Stimulated activated CD4-positive, alpha-beta T cell treated with anti-CD3 and anti-CD28 coated beads, Interleukin-2, amount 100 ng/mL, for 24 hours (primary cell): ENCODE measurements at places on chromosomes 7 and 10.

GRCh38 chr7:44595934-44596635 lies 10.3 kb upstream of the OGDH start:
- no peak for DNase-seq

DNA sequence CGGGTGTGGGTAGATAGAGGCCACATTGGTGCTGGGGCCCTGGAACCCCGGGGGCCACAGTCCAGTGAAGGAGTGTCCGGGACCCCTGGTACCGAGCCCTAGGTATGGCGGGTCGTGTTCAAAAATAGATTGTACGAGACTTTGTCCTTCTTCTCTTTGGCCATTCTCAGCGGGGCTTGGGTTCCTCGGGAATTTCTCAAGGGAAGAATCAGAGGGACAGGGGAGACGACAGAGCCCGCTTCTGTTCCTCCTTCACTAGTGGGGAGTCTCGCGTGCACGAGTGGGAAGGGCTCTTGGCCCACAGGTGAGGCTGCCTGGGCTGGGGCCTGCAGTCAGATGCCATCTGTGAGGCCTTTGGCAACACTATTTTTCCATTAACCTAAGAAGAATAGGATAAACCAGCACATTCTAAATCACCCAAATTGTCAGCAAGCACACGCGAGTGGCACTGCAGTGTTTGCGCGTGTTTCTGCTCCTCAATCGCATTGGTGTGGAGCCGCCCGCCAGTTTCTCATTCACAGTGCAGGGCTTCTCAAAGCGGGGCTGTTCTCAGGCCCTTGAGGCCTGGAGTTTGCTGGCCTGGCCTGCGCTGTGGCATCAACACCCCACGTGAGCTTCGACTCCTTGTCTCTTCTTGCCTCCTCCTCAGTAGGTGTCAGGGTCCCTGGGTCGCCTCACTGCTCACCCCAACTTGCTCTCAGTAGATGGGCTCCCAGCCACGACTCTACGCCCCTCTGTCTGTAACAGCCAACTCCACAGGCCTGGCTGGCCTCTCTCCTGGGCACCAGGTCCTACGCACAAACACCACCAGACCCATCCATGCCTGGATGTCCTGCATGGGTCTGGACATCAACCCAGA lies 187.6 kb upstream of the SHH start:
- DNase-seq: no peak

DNA sequence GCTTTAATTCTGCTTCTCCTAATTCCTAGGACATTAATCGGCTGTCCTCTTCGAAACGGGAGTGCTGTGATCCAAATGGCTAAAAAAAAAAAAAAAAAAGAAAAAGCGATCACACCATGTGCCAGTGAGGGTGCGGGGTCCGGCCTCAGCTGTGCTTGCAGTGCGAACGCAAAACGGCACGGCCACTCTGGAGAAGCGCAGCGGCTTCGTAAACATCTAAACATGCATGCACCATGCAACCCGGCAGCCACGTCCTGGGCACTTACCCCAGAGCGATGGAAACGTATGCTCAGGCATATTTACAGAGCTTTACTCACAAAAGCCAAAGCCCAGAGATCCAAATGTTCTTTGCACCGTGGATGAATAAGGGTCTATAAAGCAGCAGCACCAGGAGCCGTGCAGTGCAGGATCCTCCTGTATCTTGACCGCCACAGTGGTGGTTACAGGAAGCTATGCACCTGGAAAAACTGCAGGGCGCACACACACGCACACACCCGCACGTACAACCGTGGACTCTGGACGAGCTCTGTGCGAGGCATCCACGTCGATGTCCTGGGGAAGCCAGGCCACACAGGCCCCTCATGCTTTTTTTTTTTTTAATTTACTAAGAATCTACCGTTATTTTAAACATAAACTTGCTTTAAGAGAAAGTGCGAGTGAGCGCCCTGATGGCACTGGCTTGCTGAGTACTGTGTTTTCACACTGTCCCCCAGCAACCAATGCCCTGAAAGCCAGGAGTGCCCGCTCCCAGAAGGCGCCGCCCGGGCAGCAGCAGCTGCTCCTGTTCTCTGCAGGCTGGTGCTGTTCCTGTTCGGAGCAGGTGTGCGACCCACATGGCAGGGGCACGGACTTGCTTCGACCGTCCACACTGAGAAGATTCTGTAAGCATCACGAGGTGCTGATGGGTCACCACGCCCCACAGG lies 25.0 kb downstream of the GPER1 start:
- DNase-seq: no peak

DNA sequence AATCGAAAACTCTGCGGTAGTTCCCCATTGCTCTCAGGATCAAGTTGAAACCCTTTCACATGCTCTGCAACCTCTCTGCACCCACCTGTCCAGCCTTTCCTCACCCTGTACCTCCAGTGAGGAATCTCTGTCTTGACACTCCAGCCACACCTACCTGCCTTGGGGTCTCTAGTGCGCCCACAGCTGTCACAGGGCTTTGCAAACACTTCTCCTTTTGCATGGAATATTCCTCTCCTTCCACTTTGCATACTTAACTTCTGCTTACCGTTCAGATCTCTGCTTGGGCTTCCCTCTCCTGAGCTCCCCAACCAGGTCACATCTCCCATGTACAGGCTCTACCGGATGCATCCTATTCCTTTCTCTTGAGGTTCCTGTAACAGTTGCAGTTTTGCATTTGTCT lies 6.6 kb upstream of the ZYX start:
- DNase-seq: no peak

DNA sequence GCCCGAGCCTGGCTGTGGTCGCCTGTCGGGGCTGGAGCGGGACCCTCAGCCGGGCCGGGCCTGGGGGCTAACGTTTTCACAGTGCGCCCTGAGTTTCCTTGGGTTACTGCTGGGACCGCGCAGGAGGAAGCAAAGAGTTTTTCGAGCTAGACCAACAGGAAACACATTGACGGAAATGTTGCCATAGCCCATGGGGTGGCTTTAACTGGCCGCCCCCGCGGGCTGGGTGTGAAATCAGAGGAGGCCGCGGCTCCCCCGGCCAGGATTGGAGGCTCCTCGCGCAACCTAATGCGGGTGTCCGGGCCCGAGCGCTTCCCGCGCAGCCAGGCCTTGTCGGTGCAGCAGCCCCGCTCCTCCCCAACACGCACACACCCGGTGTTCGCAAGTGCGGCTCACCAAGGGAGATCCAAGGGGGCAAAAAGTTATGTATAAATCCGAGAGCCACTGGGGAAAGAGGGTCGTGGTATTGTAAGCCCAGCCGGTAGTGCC lies 1.9 kb downstream of the HHEX start:
- peak; percentile 21 for DNase-seq

DNA sequence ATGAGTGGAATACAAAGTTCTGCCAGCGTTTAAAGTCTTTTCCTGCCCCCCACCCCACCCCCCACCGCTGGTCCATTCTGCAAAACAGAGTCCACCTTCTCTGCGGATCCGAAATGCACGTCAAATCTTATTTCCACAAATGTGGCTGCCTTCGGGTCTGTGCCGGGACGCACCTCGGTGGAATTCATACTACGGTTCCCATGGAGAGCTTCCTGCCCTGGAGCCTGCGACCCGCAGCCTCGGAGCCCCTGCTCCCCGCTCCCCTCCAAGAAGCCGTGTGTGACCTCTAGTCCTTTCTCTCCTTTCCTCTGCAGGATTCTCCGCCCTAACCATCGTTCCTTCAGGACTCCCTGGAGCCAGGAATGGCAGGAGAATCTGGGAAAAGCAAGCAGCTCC lies 12.5 kb upstream of the CALML5 start:
- DNase-seq: no peak

DNA sequence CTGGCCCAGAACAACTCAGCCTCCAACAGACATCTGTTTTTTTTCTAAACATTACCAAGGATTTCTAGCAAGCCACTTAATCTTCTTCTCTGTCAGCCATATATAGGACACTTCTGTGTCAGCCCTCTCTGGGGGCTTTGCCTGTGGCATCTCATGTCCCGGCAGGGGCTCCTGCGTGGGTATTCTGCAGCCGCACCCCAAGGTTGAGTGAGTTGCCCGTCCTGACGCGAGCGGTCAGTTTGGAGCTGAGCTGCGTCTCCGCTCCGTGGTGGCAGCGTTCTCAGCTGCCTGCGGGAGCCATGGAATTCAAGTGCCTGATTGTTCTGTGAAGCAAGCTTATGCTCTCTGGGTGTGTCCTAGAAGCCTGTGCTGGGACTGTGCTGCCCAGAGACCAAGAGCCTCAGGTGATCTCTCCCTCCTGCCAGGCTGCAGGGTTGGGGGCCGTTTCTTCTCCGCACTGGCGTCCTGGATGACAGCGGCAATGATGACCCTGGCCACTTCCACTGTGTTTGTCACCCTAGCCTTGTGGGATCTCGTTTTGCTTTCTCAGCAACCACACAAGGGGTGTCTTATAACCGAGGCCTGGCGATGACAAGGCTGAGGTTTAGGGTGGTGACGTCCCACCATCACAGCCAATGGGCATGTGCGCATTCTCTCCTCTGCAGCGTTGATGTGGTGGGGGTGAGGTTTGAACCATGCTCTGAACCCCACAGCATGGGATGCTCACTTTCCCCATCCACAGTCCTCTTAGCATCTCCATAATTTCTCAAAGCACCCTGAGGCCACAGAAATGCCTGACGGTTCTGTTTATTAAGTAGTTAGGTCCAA lies 612.6 kb upstream of the FOXK1 start:
- DNase-seq: no peak

- DNase-seq: no peak
Measured at GRCh38 chr10:19049567-19049966, 966 bp downstream of the MALRD1 start.

DNA sequence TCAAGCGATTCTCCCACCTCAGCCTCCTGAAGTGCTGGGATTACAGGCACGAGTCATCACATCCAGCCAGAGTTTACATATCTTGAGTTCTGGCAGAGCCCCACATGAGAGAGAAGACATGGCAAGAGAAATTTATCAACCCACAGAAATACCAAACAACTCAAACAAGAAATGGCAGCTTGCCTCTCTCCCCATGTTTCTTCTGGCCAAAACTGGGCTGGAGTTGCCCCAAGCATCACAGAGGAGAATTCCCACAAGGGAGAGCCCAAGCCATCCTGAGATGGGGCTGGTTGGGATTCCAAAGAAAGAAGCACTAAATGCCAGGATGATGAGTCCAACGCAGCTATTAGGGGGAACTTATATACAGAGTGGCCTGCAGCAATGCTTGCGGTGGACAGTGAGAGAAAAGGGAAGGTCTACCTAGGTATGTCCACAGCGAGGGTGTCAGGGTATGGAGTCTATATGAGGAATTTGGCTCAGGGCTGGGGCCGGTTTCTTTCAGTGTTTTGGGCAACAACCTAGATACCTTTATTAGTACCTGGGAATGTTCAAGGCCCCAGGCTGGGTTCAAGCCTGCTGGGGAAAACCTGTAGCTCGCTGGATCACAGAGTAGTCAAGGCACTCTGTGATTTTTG lies 14.5 kb upstream of the PAX4 start:
- DNase-seq: no peak

DNA sequence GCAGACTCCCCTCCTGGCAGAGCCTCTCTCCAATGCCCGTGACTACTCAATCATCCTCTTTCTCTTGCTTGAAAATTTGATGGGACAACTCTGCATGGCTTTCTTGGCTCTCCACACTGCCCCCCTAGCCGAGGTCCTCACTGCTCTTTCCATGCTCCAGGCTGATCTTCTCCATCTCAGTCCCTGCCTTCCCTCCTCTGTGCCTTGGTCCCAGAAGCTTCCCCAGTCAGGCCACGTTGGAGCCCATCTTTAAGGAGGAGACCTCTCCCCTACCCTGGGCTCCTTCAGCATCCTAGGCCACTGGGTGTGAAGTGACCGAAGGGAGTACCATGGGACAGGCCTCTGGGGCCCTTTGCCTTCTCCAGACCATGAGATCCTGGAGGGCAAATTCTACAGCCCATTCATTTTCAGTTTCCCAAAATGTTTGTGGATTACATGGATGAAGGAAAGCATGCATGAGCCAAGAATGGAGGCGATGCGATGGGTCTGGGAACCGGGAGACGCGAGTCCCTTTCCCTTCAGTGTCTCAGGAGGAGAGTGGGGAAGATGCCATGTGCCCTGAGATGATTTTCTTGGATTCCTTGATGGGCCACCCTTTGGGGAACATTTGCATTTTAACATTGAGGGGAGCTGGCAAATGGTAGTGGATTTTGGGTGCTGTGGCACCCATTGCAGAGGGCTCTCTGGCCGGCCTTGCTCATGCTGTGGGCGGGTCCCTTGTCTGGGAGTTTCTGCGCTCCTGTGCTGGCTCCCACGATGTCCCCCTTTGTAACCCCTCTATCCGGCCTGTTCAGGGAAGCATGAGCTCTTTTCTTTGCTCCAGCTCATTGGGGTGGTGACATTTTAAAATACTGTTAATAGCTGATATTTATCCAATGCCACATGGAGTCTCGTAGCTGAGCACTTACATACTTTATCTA lies 376.6 kb downstream of the RPS24 start:
- no peak for DNase-seq

DNA sequence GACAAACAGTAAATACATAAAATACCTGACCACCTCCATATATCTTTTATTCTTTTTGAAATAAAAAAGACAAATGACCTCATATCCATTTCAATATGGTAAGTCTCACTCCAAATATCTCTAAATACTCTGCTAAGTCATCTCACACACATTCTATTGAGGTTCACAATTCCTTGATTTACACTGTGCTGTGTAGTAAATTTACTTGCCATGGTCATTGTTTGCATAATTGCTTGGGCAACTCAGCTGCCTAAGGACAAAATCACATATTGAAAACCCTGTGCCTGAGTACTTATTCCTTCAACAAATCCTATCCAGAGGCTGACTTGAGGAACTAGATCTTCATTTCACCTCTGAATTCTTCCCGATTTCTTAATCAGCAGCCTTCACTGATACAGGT lies 176.4 kb downstream of the THSD7A start:
- DNase-seq: no peak

DNA sequence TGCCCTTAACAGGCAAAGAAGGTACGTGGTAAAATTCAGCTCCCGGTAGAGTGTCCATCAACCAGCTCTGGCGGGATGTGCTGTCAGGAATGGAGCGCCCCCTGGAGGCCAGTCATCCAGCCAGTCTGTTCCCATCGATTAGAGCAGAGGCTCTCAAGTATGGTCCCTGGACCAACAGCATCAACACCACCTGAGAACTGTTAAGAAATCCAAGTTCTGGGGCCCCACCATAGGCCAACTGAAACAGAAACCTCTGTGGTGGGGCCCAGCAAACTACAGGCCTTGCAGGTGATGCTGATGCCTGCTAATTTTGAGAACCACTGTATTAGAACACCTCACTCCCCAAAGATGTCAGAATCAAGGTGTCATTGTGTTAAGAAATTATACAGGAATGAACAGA lies 109.2 kb downstream of the DPY19L1 start:
- peak; percentile 71 for DNase-seq

GRCh38 chr7:7957513-7957912 lies 11.1 kb upstream of the GLCCI1 start:
- DNase-seq: no peak
